ENCODE measurements at places on chromosomes 7 and 10.

DNA sequence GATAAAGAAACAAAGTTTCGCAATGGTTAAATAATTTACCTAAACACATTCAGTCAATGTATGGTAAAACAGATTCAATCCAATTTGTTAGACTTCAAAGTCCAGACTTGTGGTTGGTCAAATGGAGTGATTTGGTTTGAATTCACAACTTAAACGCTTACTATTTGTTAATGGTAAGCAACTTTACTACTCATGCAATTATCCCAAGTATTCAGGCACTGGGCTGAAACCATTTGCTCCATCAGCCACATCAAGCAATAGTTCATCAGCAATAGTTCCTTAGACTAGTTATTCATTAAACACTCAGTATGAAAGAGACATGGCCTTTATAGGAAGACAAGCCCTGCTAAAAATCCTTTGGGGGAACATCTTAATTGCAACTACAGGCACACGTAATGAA lies 253.0 kb downstream of the AGMO start:
- H3K4me3 ChIP-seq: no peak overlapping the region
- no peak overlapping the region for H3K27ac ChIP-seq
- no peak for DNase-seq
- H3K36me3 ChIP-seq: no peaks in the 10 kb centered on the region
- no peaks in the 10 kb centered on the region for H3K27me3 ChIP-seq

DNA sequence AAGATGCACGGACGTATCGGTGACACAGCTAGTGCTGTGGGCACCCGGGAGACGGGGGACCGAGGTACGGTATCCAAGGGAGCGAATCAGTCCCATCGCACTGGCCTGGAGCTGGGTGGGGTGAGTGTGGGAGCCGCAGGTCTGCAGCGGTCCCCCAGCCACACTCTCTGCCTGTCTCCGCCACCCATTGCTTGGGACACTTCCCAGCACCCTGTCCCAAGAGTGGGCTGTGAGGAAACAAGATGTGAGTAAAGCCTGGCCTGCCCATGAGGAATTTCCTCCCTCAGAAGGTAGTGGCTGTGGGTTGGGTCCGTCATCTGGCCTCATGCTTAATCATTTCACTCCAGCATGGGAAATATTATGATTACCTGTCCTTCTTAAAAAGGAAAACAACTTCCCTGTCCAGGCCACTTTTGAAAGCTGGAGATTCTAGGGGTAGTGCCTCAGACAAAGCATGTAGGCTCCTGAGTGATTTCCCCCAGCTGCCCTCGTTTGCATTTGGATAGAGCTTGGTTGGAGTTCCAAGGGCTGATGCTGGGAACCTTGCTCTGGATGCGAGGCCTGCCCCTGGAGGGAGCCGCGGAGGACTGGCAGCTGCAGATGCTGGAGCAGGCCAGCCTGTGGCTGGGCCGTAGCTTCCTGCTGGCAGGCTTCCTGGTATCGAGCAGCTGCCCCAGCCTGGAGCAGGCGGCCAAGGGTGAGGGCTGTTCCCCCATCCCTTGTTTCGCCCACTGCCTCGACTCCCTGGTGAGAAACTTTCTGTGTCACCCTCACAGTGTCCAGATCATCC lies 6.2 kb upstream of the ACTR3C start:
- DNase-seq: peak; percentile 65
- peaks cover 9% of the 10 kb centered on the region for H3K4me1 ChIP-seq
- no peak overlapping the region for H3K4me3 ChIP-seq
- no peaks in the 10 kb centered on the region for H3K27me3 ChIP-seq
- peaks cover 50% of the 10 kb centered on the region for H3K36me3 ChIP-seq

GRCh38 chr10:13706604-13707003 lies 119.8 kb downstream of the PRPF18 start:
- peak overlapping the region; percentile 40 for H3K4me3 ChIP-seq
- peak overlapping the region; percentile 72 for H3K27ac ChIP-seq
- no peaks in the 10 kb centered on the region for H3K27me3 ChIP-seq
- DNase-seq: no peak
- peaks cover 66% of the 10 kb centered on the region for H3K4me1 ChIP-seq

GRCh38 chr7:105473163-105473562 lies 48.9 kb downstream of the PUS7 start:
- H3K27ac ChIP-seq: no peak overlapping the region
- H3K4me1 ChIP-seq: no peaks in the 10 kb centered on the region
- H3K4me3 ChIP-seq: no peak overlapping the region
- H3K36me3 ChIP-seq: no peaks in the 10 kb centered on the region

DNA sequence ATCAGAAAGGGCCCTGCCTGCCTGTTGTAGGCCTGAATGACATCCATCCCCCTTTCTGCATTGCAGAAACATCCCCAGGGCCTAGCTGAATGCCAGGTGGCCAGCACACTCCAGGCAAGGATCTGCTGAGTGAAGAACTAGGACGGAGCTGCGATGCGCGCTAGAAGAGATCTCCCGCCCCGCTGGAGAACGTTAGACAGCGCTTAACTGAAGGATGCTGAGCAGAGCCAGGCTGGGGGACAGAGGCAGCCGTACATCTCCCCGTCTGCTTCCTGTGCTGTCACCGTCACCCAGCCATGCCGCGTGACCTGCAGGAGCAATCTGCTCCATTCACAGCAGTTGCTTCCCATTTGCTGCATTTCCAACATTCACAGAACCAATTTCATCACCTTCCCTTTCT lies 73.3 kb downstream of the FAM53B start:
- H3K27ac ChIP-seq: peak overlapping the region; percentile 44
- no peak overlapping the region for H3K4me3 ChIP-seq
- H3K27me3 ChIP-seq: no peaks in the 10 kb centered on the region
- H3K36me3 ChIP-seq: no peaks in the 10 kb centered on the region
- DNase-seq: no peak

- no peaks in the 10 kb centered on the region for H3K36me3 ChIP-seq
- no peak overlapping the region for H3K4me3 ChIP-seq
- H3K4me1 ChIP-seq: peaks cover 11% of the 10 kb centered on the region
- H3K27ac ChIP-seq: no peak overlapping the region
Observed at GRCh38 chr7:127978421-127978820, 52.8 kb downstream of the LRRC4 start.

DNA sequence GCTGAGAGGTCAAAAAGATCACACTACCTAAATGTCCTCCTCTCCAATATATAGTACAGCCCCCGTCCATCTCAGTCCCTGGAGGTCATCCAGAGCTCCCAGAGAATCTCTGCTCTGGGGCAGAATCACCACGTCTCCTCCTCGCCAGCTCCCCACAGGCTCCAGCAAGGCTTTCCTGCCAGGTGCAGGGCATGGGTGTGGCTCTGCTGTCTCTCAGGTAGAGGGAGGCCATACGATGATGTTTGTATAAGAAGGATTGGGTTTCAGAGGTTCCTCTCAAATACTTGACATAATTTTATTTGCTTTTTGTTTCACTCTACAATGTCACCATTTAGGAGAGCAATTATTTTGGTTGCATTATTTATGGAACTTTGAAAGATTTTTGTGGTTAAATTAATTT lies 98.3 kb upstream of the PRSS58 start:
- H3K36me3 ChIP-seq: no peaks in the 10 kb centered on the region
- DNase-seq: no peak
- H3K27ac ChIP-seq: no peak overlapping the region
- H3K4me1 ChIP-seq: no peaks in the 10 kb centered on the region

DNA sequence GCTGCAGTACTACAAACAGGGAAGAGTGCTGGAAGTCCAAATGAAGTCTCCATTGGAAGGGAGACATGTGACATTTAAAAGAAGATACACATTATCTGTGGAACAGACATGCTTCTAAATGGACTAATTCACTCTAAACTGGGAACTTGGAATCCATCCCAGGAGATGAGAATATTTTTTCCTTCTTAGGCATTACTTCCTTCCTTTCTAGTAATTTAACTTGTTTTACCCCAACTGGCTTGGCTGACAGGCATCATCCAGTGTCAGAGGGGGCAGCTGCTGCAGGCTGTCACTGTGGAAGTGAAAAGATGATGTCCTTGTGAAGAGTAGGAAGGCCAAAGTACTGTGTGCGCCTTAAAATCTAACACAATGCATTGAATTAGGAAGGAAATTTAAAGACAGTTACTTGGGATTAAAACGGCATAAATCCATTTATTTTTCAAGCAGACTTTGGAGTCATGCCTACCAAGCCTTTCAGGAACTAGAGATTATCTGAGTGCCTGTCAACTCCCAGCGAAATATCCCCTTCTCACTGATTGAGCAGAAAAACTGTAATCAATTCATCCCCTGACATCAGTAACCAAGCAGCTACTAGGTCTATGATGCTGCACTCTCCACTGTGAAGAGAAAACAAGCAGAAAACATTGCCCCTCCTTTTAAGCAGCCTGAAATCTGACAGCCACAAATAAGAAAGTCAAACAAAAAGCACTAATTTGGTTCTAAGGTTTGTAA lies 161.2 kb downstream of the DGKI start:
- H3K36me3 ChIP-seq: no peaks in the 10 kb centered on the region
- no peak for DNase-seq
- H3K27me3 ChIP-seq: no peaks in the 10 kb centered on the region
- no peak overlapping the region for H3K4me3 ChIP-seq
- H3K27ac ChIP-seq: no peak overlapping the region

- no peak overlapping the region for H3K27ac ChIP-seq
- no peaks in the 10 kb centered on the region for H3K27me3 ChIP-seq
- DNase-seq: no peak
- H3K4me3 ChIP-seq: no peak overlapping the region
- no peaks in the 10 kb centered on the region for H3K4me1 ChIP-seq
Observed at GRCh38 chr10:131618587-131619267, 282.1 kb upstream of the PPP2R2D start.

- H3K27ac ChIP-seq: no peak overlapping the region
- H3K27me3 ChIP-seq: no peaks in the 10 kb centered on the region
- H3K4me3 ChIP-seq: no peak overlapping the region
- no peaks in the 10 kb centered on the region for H3K4me1 ChIP-seq
- H3K36me3 ChIP-seq: no peaks in the 10 kb centered on the region
- DNase-seq: no peak
Observed at GRCh38 chr7:74149603-74150002, 24.6 kb upstream of the EIF4H start.

- H3K4me1 ChIP-seq: no peaks in the 10 kb centered on the region
- no peaks in the 10 kb centered on the region for H3K36me3 ChIP-seq
- no peak overlapping the region for H3K4me3 ChIP-seq
Observed at GRCh38 chr7:150898475-150899011, 46.2 kb downstream of the AOC1 start.

- peak overlapping the region; percentile 82 for H3K27ac ChIP-seq
- peaks cover 28% of the 10 kb centered on the region for H3K4me1 ChIP-seq
- peaks cover 11% of the 10 kb centered on the region for H3K36me3 ChIP-seq
- peak; percentile 90 for DNase-seq
- H3K27me3 ChIP-seq: no peaks in the 10 kb centered on the region
- peak overlapping the region; percentile 34 for H3K4me3 ChIP-seq
Observed at GRCh38 chr7:74372511-74373111, 81.1 kb upstream of the GTF2IRD1 start.

Data from sigmoid colon (tissue), 7 donors.